ENCODE measurements at places on chromosomes 4 and X. TPM values are rescaled to one million over a fixed set of nuclear protein-coding genes. Genes with fewer than 3 reads are reported as not detected.

DNA sequence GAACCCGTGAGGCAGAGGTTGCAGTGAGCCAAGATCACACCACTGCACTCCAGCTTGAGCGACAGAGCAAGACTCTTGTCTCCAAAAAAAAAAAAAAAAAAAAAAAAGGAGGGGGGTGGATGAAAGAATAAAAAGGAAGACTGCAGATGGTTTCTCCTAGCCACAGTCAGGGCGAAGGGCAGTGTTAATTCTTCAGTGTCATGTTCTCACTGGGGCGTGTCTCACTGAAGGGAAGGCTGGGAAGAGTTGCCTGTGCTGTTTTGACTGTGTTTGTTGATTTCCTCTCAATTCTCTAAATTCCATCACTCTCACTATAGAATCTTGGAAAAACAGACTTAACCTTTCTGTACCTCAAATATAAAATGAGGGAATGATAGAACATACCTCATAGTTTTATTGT, 71.6 kb upstream of the DHX15 start:
- no peak for DNase-seq

DNA sequence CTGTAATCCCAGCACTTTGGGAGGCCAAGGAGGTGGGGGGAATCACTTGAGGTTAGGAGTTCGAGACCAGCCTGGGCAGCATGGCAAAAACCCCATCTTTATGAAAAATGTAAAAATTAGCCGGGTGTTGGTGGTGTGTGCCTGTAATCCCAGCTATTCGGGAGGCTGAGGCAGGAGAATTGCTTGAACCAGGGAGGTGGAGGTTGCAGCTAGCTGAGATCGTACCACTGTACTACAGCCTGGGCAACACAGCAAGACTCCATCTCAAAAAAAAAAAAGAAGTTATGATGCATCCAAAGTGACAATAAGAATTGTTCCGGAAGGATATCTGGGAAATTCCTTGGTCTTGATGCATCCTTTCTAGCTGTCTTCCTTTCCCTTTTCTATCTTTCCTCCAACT, 7.3 kb downstream of the NOCT start:
- DNase-seq, result no peak

- no peak for DNase-seq
Observed at GRCh38 chr4:167218022-167218608, 16.2 kb downstream of the SPOCK3 start.

DNA sequence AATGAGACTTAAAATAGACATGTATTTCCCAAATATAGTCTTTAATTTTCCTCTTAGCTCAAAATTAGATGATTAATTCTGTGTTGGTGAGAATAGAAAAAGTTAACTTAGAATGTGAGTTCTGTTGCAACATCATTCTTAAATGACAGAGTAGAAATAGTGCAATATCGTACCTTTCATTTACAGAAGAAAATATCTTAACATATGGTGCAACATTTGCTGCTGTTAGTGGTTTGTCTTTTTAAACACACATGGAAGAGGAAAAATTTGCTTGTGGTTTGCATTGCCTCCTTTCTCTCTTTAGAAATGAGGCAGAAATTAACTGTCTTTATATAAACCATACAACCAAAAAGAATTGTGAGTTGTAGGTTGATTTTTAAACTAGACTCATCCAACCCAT, 39.3 kb upstream of the FHDC1 start:
- DNase-seq, result no peak

DNA sequence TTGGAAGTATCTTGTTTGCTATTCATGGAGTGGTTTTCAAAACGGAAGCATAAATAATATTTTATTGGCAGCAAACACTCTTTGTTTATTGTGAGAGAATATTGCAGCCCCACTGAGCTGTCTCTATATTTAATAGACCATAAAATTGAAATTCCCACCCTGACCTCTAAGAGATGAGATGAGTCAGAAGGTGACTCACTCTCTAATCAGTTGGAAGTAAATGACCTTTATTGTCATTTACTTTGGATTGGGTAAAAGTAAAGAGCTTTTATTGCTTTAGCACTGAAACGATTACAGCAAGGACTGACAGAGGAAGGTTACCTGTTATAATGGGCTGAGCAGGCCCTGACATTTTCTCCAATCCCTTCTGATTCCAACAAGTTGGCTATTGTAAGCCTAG, 55.0 kb downstream of the SYTL5 start:
- DNase-seq, result no peak

DNA sequence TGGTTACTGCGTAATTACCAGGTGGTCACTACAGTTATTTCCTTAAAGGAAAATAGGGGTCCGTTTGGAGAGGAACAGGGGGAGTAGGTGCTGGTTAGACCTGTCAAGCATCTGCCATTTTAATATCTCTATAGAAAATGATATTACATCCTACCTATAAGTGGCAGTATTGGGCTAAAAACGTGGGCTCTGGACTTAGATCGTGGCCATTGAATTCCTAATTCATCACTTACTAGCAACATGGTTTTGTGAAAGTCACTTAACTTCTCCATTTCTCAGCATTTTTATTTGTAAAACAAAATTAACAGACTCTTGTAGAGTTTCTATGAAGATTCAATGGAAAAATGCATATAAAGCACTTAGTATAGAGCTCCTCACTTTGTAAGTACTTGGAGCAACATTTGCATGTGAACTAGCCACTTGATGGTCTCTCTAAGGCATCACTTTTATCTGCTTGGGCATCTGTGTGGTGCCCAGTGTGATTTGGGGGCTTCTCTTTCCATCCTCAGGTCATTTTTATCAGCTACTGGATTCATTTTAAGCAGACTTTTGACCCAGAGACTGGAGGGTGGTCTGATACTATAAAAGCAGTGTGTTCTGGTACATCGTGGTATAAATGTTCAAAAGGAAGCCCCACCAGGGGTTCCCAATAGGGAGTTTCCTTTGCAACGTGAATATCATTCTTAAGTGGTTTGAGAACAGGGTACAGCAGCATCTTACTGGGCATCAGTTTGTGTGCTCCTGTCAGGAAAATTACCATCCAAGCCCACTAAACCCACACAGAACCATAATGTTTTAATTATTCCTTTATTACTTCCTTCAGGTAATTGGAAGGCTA, 42.7 kb upstream of the RASSF6 start:
- no peak for DNase-seq

DNA sequence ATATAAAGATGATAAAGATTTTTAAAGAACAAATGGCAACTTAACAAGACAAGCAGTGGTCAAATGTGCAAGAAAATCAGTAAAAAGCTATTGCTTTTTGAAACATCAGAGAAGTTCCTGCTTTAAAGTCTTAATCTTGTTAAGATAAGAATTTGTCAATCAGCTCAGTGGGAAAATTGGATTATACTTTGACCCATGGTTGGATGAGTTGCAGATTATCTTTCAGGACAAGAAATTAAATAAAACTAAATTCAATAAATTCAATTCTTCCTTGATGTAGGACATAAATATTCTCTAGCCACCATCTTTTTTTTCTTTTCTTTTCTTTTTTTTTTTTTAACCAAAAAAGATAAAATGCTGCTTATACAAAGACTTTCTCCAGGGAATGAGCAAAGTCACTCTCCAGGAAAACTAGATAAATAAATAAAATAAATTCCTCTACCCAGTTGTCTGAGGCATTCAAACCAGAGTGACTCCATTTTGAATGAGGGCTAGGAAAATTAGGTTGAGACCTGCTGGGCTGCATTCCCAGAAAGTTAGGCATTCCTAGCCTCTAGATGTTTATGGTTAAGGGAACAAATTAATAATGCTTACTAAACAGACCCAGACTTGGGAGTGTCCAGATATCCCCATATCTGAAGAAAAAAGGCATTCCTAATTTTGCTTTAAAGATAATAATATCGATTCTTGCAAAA, 211.2 kb downstream of the SNCA start:
- DNase-seq, result no peak

- no peak for DNase-seq
Observed at GRCh38 chr4:35912174-35912573, 332.1 kb downstream of the ARAP2 start.

The MAGEC2 gene
- total RNA-seq, result not detected

The GUCY1B1 gene
- 2.1 TPM for total RNA-seq

Data from left lobe of liver (tissue), 2 donors.